ENCODE measurements at places on chromosomes 6 and 20.

- no peak for DNase-seq
Measured at GRCh38 chr6:43746071-43746470, 23.9 kb upstream of the VEGFA start.

DNA sequence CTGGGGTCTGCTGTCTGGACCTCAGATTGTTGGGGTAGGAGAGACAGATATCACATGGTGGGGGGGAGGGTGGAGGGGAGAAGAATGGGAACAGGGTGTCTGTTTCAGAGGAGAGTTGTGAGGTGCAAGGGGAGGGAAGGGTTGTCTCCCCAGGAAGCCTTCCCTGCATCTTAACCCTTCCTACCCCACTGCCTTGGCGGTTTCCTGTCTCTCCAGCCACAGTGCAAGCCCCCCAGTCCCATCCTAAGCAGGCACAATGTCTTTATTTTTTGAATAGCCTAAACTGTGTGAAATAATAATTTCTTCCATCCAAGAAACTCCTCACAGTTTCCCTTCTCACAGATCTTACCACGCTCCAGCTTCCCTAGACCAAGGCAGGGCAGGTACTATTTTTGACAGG is 3.5 kb downstream of the FOXP4 start:
- no peak for DNase-seq

GRCh38 chr6:125974214-125974866 is 12.0 kb upstream of the TRMT11 start:
- no peak for DNase-seq

GRCh38 chr6:2579241-2579761 is 171.4 kb downstream of the MYLK4 start:
- DNase-seq, result no peak

- no peak for DNase-seq
Measured at GRCh38 chr6:168345266-168345665, 25.7 kb upstream of the DACT2 start.

DNA sequence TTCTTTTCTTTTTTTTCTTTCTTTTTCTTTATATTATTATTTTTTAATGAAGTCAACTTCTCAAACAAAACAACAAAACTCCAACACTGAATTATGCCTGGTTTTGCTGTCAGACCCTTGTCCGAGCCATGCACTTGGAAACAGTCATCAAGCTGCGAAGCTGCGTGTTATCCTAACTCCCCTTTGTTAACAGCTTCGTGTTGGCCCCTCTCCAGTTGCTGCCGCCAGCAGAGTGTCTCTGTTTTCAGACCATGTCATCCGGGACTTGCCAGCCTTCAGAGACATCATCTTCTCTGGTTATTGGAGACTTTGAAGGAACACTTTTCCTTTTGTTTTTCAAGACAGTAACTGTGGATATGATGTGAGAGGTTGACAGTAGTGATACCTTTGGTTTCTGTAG is 83.1 kb downstream of the TRMT11 start:
- DNase-seq, result no peak

DNA sequence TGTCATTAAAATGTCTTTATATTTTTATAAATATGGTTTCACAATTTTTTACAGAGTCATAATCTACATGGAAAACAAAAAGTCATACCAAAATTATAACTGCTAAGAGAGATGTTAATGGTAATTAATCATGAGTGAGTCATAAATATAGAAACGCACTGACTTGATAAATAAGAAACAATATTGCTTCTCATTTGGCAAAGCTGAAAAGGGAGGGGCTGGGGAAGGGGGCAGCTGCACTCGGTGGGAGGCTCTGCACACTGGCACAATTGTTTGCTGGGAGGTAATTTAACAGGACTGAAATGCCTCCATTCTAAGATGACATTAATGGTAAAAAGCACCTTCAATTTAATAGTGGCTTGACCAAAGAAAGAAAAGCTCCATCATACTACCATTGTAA is 133.3 kb upstream of the AGPAT4 start:
- no peak for DNase-seq

DNA sequence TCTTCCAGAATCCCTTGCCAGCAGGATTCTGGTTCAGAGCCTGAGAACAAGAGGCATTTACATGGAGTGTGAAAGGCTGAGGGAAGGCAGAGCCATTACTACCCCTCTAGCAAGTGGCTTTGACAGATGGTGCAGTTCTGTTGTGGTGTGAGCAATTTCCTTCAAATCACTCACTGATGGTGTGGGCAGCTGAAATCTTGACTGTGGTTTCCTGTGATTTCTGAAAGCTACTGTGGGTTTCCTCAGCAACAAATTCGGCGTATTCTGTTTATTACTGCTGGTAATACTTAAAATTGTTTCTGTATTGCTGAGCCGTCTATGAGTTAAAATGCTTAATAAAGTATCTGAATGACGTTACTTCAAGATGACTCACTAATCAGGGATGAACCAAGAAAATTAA is 181.5 kb upstream of the TCF21 start:
- no peak for DNase-seq

All from effector CD4-positive, alpha-beta T cell (primary cell).